ENCODE measurements at places on chromosomes 13 and 19.

DNA sequence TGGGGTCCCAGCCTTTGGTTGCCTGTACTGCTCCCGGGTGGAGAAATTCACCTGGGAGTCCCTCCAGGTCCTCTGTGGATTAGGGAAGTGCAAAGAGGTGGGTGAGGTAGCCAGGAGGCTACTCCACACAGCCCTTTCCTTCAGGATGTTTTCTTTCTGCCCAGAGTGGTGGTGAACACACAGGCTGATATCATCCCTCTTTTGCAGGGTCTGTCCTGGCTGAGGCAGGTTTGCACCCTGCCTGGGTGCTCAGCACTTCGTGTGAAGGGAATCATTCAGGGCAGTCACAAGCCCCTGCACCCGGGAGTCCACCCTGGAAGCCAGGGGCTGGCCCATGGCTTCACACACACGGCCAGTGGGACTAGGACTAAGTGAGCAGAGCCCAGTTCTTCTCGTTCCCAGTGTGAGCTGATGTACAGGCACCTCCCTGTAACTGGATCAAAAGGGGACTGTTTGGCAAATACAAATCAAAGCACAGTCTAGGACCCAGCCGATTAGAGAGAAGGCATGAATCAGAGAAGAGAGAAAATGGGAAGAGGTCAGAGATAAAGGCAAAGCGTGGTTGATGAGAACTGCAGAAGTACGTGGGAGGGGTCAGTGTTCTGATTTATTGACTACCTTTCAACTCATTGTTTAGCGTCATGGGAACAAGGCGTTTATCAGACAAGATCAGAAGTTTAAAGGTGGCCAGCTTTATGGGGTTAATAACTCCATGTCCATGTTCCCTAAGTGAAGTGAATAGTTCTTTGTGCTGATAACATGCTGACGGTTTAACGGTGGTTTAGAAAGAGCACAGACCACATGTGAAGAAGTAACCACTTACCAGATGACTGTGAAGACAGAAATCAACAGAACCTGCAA lies 30.4 kb upstream of the SPATA13 start:
- H3K4me3 ChIP-seq: no peak overlapping the region
- peaks cover 9% of the 10 kb centered on the region for H3K4me1 ChIP-seq
- no peaks in the 10 kb centered on the region for H3K36me3 ChIP-seq

GRCh38 chr19:1004803-1005664 lies 4.8 kb downstream of the GRIN3B start:
- H3K36me3 ChIP-seq: no peaks in the 10 kb centered on the region
- no peak overlapping the region for H3K27ac ChIP-seq
- peaks cover 17% of the 10 kb centered on the region for H3K27me3 ChIP-seq
- DNase-seq: no peak
- H3K4me3 ChIP-seq: no peak overlapping the region
- H3K4me1 ChIP-seq: no peaks in the 10 kb centered on the region

DNA sequence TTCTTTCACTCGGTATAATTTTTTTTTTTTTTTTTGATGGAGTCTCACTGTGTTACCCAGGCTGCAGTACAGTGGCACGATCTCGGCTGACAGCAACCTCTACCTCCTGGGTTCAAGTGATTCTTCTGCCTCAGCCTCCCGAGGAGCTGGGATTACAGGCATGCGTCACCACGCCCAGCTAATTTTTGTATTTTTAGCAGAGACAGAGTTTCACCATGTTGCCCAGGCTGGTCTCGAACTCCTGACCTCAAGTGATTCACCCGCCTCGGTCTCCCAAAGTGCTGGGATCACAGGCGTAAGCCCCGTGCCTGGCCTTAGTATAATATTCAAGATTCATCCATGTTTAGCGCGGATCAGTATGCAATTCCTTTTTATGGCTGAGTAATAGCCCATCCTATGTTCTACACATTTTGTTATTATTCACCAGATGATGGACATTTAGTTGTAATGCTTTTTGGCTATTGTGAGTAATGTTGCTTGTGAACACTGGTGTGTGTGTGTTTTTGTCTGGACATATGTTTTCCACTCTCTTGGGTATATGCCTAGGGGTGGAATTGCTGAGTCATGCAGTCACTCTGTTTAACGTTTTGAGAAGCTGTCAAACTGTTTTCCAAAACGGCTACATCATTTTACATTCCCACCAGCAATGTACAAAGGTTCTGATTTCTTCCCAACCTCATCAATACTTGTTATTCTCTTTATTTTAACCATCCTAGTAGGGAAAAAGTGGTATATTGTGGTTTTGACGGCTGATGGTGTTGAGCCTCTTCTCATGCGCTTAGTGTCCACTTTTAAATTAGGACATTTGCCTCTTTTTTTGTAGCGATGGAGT lies 22.9 kb downstream of the PLEKHF1 start:
- no peak for DNase-seq
- H3K27ac ChIP-seq: no peak overlapping the region
- H3K36me3 ChIP-seq: no peaks in the 10 kb centered on the region
- no peaks in the 10 kb centered on the region for H3K27me3 ChIP-seq
- H3K4me3 ChIP-seq: no peak overlapping the region

DNA sequence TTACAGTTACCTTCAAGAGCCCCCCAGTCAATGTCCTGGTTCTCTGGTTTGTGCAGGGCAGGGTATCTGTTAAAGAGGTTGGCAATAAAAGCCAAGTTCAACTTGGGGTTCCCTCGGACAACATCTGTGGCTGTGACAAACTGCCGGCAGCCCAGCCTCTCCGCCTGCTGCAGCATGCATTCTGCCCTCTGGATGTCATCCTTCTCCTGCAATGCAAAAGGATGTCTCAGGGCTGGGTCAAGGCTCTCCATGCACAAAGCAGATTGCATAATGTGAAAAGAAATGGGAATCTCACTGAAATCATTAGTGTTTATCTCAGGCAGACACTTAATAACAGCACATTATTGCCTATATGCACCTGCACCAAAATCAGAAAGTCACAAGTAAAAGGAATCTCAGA lies 35.1 kb downstream of the LCP1 start:
- no peak overlapping the region for H3K4me3 ChIP-seq
- H3K27me3 ChIP-seq: peaks cover 5% of the 10 kb centered on the region
- no peak overlapping the region for H3K27ac ChIP-seq
- no peaks in the 10 kb centered on the region for H3K4me1 ChIP-seq
- peak; percentile 76 for DNase-seq

GRCh38 chr13:40508127-40508526 lies 158.3 kb downstream of the FOXO1 start:
- no peaks in the 10 kb centered on the region for H3K36me3 ChIP-seq
- no peaks in the 10 kb centered on the region for H3K27me3 ChIP-seq
- H3K4me1 ChIP-seq: peaks cover 3% of the 10 kb centered on the region
- H3K27ac ChIP-seq: no peak overlapping the region
- no peak for DNase-seq

DNA sequence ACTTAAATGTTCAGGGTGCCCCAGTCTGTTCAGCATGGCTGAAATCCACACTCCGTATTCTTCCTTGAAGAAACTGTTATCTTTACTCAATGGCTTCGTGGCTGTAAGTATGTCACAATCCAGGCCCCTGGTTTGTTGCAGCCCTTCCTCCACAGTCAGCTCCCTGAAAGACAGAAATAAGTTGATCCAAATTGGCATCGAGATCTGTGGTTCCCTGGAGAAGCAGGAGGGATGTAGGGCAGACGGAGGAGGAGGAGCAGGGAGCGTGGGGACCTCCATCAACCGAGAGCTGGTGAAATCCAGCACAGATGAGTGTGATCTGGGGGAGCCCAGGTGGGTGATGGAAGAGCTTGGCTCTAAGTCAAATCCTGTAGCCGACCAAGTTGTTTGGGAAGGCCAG lies 304 bp downstream of the TSPAN16 start:
- no peak overlapping the region for H3K27ac ChIP-seq
- H3K27me3 ChIP-seq: no peaks in the 10 kb centered on the region
- DNase-seq: no peak
- H3K4me1 ChIP-seq: peaks cover 6% of the 10 kb centered on the region

- H3K27ac ChIP-seq: peak overlapping the region; percentile 69
- DNase-seq: peak; percentile 65
- no peaks in the 10 kb centered on the region for H3K36me3 ChIP-seq
- no peaks in the 10 kb centered on the region for H3K27me3 ChIP-seq
- H3K4me1 ChIP-seq: peaks cover 4% of the 10 kb centered on the region
- H3K4me3 ChIP-seq: no peak overlapping the region
Observed at GRCh38 chr13:111845621-111846351, 221.2 kb upstream of the SOX1 start.

DNA sequence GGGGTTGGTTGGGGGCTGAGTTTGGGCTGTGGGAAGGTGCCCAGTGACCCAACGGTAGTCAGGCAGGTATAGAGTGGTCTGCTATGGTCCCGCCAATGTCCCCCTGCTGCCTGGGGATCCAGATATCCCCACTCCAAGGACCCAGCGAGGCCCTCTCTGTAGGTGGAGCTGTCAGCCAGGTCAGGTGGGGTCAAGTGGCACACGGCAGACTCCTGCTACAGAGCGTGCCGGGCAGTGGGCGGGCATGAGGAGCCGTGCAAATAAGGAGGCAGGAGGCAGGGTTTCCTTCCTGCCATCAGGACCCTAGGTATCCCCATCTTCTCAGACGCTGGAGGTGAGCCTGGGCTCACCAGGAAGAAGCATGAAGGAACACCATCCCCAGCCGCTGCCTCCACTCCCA lies 14.9 kb downstream of the EVI5L start:
- no peaks in the 10 kb centered on the region for H3K36me3 ChIP-seq
- no peak overlapping the region for H3K4me3 ChIP-seq
- H3K4me1 ChIP-seq: no peaks in the 10 kb centered on the region

DNA sequence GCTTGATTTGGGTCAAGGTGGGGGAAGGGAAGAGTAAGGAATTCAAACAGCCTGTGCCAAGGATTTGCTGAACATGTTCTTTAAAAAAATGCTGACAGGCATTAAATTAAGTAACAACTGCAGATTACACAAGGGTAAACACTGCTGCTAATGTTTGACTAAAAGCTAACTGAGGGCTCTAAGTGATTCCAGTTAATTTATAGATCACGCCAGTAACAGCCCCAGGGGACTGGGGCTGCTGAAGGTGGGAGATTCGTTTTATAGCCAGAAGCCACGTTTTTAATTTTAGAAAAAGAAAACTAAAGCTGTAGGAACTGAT lies 321.7 kb downstream of the DLEU7 start:
- H3K36me3 ChIP-seq: no peaks in the 10 kb centered on the region
- no peaks in the 10 kb centered on the region for H3K27me3 ChIP-seq
- H3K4me1 ChIP-seq: no peaks in the 10 kb centered on the region
- no peak overlapping the region for H3K27ac ChIP-seq

Data from endodermal cell (in vitro differentiated cells).